ENCODE measurements at places on chromosomes 1 and 21.

- DNase-seq: no peak
These were observed 10.8 kb downstream of the LYST start for GRCh38 chr1:235855811-235856429.

GRCh38 chr1:39275836-39276507 lies 71.5 kb downstream of the MACF1 start:
- DNase-seq: no peak

DNA sequence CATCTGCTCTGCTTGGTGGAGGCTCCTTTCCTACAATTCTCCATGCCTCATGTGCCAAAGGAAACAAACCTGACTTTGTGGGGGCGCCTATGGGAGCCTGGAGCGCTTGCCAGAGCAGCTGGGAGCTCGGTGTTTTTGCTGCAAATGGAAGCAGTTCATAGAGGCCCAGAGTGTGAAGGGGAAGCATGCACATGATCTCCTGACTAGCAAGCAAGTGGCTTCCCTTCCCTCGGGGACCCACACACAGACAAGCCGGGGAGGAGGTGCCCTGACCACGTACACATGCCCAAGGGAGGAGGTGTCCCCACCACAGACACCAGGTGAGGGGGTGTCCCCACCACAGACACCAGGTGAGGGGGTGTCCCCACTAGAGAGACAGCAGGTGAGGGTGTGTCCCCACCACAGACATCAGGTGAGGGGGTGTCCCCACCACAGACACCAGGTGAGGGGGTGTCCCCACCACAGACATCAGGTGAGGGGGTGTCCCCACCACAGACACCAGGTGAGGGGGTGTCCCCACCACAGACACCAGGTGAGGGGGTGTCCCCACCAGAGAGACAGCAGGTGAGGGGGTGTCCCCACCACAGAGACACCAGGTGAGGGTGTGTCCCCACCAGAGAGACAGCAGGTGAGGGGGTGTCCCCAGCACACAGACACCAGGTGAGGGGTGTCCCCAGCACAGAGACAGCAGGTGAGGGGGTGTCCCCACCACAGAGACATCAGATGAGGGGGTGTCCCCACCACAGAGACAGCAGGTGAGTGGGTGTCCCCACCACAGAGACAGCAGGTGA lies 106.8 kb downstream of the CRYAA start:
- no peak for DNase-seq

- no peak for DNase-seq
These were observed 12.0 kb downstream of the FHAD1 start for GRCh38 chr1:15258833-15259621.

DNA sequence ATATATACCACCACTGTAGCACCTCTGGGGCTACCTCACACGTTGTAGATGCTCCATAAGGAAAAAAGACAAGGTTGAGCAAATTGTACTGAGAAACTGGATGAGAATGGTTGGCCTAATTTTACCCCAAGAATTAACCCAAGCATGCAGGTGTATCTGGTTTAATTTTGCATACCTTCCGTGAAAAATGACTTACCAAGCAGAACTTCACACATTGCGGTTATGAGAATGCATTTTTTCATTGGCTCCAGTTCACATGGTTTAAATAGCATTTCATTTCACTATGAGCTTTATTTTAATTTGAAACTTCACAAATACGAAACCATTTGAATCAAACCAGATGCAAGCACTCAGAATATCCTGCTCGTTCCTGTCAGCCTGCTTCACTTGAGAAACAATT lies 512.2 kb downstream of the LTN1 start:
- DNase-seq: no peak

GRCh38 chr1:212966616-212967015 lies 16.3 kb downstream of the VASH2 start:
- DNase-seq: no peak

GRCh38 chr1:35533586-35533985 lies 23.6 kb downstream of the KIAA0319L start:
- DNase-seq: no peak
